ENCODE measurements at places on chromosomes 2 and 18. TPM values are rescaled to one million over a fixed set of nuclear protein-coding genes. Genes with fewer than 3 reads are reported as not detected.
A peak's percentile ranks its signal among the peaks of the same experiment; 100 is the strongest.

- H3K27me3 ChIP-seq, result no peaks in the 10 kb centered on the region
- H3K4me3 ChIP-seq, result no peak overlapping the region
- no peak for DNase-seq
- no peak overlapping the region for H3K27ac ChIP-seq
- no peaks in the 10 kb centered on the region for H3K4me1 ChIP-seq
- peaks cover 6% of the 10 kb centered on the region for H3K36me3 ChIP-seq
Observed at GRCh38 chr2:25651066-25651465, 22.3 kb downstream of the DTNB start.

- peaks cover 24% of the 10 kb centered on the region for H3K36me3 ChIP-seq
- peak; percentile 30 for DNase-seq
- no peaks in the 10 kb centered on the region for H3K27me3 ChIP-seq
- peak overlapping the region; percentile 79 for H3K27ac ChIP-seq
- peaks cover 77% of the 10 kb centered on the region for H3K4me1 ChIP-seq
Observed at GRCh38 chr2:160388464-160389263, 104.9 kb downstream of the RBMS1 start.

DNA sequence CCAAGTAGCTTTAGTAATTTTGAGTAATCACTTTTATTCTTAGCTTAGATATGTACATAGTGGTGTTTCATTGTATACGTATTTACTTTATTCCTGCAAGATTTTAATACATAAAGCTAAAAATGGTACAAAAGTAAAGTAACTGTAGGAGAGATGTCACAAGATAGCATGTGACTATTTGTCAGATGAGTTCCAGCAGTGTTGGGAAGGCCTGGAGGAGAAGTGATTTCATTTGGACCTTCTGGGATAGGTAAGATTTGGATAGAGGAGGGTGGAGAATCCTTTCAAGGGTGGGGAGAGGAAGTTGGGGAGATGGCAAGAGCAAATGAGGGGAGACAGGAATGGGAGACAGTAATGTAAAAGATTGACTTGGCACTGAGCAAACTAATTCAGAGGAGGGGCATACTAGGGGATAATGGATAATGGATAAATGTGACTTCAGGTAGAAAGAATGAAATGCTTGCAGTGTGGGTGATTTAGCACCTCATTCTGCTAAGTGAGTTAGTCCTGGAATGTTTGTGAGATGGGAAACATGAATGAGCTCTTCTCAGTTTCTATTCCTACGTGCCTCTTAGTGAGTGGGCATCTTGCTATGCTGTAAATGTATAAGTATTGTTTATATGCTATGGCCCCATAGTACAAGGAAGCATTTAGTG, 10.5 kb downstream of the WDR43 start:
- no peaks in the 10 kb centered on the region for H3K27me3 ChIP-seq
- DNase-seq, result no peak
- H3K27ac ChIP-seq, result peak overlapping the region; percentile 14
- H3K36me3 ChIP-seq, result peaks cover 48% of the 10 kb centered on the region
- H3K4me1 ChIP-seq, result peaks cover 48% of the 10 kb centered on the region
- H3K4me3 ChIP-seq, result no peak overlapping the region

The ABCG8 gene
- total RNA-seq, result not detected

The CCDC148 gene
- not detected for total RNA-seq

The TBR1 gene
- not detected for total RNA-seq

The TRAF3IP1 gene
- 8.4 TPM for total RNA-seq
